Activated naive CD8-positive, alpha-beta T cell treated with anti-CD3 and anti-CD28 coated beads for 36 hours (primary cell): ENCODE measurements at places on chromosomes 5 and 9.

GRCh38 chr5:73673161-73673591 is 47.2 kb downstream of the ARHGEF28 start:
- DNase-seq = no peak

DNA sequence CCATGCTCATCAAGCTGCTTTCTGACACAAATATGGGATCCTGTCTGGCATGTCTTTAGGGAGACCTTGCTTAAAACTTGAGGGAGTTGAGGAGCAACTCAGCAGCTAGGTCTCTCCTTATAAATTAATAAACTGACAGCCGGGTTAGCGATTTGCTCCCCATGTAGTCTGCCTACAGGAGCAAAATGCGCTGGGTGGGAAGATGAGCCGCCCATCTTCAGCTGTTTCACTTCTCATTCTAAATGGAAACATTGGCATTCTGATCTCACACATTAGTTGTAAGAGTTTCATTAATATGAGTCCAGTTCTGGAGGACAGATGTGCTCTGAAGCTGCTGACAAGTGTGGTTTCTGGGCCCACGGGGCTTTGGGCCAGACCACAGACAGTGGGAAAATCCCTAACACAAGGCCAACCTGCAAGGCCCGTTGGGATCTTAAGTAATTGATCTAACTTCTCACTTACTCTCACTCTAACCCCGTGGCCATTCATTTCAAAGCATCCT is 197.0 kb downstream of the MCTP1 start:
- peak; percentile 6 for DNase-seq

GRCh38 chr9:83330207-83331196 is 207.7 kb downstream of the FRMD3 start:
- no peak for DNase-seq

DNA sequence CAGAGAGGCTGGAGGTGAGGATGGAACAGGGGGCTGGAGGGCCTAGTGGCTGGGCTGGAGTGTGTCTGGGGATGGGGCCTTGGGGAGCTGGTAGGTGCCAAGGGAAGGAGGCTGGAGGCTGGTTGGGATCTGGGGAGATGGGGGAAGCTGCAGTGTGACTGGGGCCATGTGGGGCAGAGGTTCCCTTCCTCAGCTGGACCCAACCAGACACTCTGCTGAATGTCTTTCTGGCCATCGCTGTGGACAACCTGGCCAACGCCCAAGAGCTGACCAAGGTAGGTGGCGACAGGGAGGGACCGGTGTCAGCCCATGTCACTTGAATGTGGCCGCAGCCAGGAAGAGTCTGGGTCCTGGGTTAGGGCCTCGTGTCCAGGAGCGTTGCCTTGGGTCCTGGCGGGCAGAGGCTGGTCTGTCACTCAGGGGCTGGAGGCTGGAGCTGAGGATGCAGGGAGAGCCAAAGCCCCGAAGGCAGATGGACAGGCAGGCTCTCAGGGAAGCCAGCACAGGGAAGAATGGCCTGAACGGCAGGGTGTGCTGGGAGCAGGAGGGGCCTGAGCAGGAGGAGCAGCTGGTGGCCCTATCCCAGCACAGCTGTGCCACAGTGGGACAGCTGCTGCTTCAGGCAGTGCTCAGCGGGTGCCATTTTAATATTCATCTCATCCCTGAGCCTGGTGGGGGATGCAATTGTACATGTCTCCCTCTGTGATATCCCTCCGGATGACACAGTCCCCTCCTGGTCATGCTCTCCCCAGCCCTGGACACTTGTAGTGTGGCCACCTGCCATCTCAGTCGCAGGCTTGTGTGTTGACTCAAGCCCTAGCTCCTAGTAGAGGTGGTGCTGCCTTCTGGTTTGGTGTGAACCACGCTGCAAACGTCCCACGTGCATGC is 132.5 kb downstream of the CACNA1B start:
- DNase-seq = no peak

GRCh38 chr9:128703616-128704355 is 1.5 kb downstream of the PKN3 start:
- DNase-seq = no peak

GRCh38 chr9:14119694-14120514 is 194.0 kb downstream of the NFIB start:
- no peak for DNase-seq

DNA sequence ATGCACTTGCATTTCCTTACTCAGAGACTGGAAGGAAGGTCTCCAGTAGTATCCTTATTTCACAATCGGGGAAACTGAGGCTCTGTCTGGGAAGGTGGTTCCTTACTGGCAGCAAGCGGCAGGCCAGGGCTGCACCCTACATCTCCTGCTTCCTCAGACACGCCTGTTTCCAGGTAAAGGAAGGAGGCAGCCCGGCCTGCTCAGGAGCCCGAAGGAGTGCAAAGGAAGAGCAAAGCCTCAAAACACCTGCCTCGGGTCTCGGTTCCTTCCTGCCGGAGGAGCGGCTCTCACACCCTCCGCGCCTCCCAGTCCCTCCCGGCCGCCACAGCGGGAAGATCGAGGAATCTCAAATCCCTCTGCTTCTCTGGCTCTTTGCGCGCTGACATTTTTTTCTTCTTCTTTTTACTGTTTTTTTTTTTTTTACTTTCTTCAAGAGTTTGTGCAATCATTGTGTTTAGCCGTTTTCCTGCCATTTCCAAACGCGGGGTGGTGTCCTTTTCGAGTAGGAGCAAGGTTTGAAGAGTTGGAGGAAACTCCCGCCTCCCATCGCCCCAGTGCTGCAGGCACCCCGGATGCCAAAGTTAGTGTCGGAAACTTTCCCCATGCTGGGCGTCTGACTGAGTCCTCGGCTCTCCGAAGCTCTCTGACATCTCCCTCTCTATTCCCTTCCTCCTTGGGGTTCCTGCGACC is 1.0 kb downstream of the GGTA1 start:
- DNase-seq = peak; percentile 9

- DNase-seq = peak; percentile 96
These were observed 6.1 kb downstream of the NOTCH1 start for GRCh38 chr9:136539427-136540421.

GRCh38 chr5:113166852-113167366 is 190.3 kb downstream of the DCP2 start:
- no peak for DNase-seq

GRCh38 chr9:122350577-122351355 is 20.1 kb upstream of the PTGS1 start:
- peak; percentile 79 for DNase-seq

DNA sequence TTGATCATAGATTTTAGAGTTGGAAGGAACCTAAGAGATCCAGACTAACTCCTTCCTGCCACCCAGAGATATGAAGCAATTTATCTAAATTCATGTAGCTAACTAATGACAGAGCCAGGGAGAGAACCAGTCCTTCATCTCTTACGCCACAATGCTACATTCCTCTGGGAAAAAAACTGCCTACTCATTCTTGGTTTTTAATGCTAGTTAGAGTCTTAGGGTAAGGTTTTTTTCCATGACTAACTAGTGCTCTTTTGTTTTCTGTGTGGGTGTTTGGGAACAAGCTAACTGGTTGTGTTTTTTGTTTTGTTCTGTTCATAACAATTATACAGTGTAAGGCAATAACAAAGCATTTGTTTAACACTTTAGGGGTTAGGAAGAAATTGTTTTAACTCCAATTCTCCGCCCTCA is 52.4 kb downstream of the SLC44A1 start:
- DNase-seq = no peak

DNA sequence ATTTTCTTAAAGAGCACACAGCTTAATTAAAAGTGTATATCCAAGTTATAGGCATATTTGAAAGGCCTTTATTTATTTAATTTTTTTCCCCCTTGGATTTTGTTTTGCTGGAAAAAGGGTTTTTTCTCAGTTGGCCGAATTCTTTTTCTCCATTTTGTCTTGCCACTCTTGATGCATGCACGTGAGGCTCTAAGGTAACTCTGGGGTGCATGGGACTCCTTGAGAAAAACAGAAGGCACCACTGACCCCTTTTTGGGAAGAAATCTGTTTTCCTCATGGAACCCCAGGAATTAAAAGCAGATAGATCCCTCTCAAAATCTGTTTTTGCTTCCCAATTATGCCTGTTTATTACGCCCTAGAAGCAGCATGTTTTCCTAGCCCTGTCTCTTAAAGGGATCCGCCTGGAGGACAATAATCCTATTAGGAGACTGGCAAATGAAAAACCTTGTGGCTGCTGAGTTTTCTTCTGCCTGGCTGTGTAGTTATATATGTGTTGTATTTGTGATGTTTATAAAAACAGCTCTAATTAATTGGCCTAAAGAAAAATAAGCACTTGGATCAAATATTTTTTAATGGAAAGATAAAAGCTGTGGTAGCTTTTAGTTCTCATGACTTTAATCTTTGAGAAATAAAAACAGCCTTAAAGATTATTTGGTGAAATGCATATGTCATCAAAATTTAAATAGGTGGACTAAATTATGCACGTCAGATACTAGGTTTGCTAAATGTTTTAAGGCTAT is 435.1 kb upstream of the CDH9 start:
- DNase-seq = no peak

DNA sequence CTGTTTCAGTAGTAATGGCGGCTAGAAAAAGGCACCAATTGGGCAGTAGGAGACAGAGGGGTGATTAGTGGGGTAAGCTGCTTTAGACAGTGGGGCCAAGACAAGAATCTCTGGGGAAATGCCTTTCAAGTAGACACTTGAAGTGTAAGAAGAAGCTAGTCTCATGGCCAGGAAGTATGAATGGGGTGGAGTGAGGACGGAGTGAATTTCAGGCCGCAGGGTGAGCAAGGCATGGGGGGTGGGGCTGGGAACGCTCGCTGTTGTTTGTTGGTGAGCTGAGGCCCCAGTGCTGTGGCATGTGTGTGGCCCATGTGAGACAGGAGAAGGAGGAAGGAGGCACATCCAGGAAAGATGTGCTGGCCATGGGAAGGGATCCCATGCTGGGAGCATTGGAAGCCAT is 149.2 kb upstream of the NFIL3 start:
- no peak for DNase-seq

GRCh38 chr5:33381243-33381642 is 59.5 kb upstream of the TARS1 start:
- DNase-seq = no peak

DNA sequence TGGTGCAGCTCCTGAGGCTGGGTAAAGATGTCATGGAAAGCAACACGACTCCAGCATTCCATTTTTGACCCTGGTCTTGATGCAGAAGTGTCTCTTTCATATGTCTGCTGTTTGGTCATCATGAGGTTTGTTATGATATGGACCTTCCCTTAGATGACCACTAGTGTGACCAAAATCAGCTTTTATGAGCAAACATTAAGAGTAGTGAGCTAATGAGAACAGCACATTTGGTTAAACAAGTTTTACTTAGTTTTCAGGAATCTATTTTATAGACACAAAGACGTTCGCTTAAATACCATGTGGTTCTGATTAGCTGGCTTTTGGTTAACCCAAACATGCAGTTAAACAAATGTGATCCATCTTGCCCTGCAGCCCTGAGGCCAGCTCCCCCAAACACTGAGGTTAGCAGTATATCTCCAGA is 56.7 kb upstream of the ACTBL2 start:
- DNase-seq = no peak

- DNase-seq = no peak
These were observed 19.4 kb downstream of the YIPF5 start for GRCh38 chr5:144151026-144151425.

DNA sequence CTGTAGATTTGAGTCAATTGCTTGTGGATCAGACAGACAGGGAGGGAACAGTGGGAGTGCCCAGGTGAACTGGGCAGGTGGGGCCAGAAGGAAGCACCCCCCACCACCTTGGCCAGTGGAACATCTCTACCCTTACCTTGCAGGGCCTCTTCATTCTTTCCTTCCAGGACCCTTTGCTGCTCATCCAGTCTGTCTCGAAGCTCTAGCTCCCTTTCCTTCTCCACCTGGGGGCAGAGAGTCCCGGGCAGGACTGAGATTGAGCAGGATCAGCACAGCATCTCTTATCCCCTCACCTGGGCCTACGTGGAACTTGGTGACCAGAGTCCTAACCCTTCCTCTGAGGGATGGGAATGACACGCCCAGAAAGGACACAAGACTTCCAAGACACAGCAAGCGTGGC is 25.0 kb downstream of the CCDC69 start:
- no peak for DNase-seq

DNA sequence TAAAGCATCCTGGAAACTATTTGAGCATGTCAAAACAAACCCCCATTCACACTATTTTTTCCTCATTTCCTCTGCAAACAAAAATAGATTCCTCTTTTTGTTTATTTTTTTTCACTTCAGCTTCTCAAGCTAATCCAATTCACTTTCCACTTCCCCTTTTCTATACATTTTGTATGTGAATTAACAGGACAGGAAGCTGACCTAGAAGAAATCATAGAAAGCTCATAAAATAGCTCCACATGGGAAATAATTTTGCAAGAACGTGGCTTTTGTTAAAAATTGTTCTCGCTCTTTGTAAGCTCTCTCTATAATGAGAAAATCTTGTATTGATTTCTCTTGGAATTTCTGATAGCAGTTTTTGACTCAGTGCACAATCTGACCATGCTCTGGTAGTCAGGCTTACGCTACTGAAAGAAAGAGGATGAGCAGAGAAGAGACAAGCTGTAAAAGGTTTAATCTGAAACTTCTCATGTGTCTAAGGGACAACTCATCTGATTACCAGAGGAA is 215.8 kb downstream of the ADAMTS12 start:
- no peak for DNase-seq

DNA sequence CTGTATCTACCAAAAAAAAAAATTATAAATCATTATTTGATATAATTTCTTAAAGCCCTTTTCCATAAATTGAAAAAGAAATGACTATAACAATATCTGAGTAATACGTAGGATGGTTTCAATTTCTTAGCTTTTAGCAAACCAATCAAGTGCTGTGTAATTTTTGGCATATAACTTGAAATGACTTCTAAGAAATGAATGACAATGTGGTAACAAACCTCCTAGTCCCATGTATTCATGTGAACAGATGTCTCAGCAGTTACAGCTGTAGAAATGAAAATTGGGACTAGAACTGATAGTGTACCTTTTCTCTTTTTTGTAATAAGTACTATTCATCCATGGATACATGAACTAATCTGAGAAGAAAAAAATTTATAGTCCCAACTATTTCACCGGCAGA is 307.0 kb downstream of the BNC2 start:
- DNase-seq = no peak

- no peak for DNase-seq
These were observed 14.1 kb downstream of the MARCHF6 start for GRCh38 chr5:10367579-10367978.

DNA sequence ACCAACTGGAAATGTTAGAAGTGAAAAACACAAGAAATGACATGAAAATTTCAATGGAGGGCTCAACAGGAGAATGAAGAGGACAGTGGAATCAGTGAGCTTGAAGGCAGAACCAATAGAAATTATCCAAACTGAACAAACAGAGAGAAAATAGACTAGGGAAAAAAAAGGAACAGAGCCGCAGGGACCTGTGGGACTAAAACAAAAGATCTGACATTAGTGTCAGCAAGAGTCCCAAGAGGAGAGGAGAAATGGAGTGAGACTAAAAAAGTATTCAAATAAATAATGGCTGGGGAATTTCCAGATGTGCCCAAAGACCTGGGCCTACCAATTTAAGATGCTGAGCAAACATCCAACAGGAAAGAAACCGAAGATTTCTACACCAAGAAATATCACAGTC is 175.0 kb upstream of the PHYKPL start:
- DNase-seq = no peak

DNA sequence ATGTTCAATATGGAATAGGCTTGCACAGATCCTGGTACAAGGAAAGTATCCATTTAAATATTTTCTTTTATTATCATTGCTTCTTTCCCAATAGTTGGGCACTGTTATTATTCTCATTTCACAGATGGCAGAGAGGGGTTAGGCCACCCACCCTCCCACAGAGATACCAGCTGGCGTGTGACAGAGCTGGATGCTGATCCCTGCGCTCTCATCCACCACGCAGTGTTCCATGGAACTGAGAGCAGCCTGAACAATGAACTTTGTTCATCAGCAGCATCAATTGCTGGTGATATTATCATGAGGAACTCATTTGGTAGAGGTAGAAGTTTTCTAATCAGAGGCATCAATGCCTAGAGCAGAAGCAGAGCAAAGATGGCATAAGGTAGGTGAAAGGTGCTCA is 227.9 kb downstream of the ESM1 start:
- no peak for DNase-seq
